ENCODE measurements at places on chromosomes 2 and 18. TPM values are rescaled to one million over a fixed set of nuclear protein-coding genes. Genes with fewer than 3 reads are reported as not detected.
A peak's percentile ranks its signal among the peaks of the same experiment; 100 is the strongest.

The RIT2 gene
- total RNA-seq, result not detected

The UGT1A3 gene
- total RNA-seq, result not detected

- DNase-seq, result no peak
Observed at GRCh38 chr2:200730960-200731359, 80.8 kb upstream of the BZW1 start.

DNA sequence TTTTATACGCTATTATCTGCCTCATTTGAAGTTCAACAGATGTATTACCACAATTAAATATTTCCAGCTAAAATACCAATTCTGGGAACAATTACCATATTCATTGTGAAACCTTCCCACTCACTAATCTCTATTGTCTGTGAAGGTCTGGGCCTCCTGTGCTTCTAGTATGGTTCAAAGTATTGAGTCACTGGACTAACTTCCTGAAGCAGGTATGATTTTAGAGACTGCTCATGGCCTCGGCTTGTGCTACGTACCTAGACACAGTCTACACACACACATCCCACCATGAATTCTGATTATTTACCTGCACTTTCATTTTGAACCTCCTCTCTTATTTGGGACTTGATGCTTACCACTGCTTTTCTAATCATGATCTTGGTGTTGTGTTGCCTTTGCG lies 180.7 kb upstream of the EPHA4 start:
- no peak for DNase-seq

The CD207 gene
- 0.41 TPM for total RNA-seq

- DNase-seq, result no peak
Observed at GRCh38 chr2:105885456-105885855, 140.7 kb downstream of the NCK2 start.

DNA sequence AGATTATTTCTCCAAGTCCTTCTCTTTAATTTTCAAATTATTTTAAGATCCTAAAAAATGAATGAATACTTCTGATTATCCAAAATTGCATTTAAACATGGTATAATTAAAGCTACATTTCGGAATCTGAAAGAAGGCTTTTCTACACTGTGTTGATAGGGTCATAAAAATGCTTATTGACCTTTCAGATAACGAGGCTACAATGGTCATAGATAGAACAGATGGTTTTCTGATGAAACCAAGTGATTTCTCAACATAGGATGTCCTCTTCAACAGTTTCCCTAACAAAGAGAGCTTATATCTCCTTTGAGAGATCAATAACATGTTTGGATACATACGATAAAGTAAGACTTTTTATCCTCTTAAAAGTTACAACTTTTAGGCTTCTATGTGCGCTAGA lies 201.1 kb downstream of the PTH2R start:
- no peak for DNase-seq

- DNase-seq, result no peak
Observed at GRCh38 chr2:60379684-60380083, 173.8 kb downstream of the BCL11A start.

DNA sequence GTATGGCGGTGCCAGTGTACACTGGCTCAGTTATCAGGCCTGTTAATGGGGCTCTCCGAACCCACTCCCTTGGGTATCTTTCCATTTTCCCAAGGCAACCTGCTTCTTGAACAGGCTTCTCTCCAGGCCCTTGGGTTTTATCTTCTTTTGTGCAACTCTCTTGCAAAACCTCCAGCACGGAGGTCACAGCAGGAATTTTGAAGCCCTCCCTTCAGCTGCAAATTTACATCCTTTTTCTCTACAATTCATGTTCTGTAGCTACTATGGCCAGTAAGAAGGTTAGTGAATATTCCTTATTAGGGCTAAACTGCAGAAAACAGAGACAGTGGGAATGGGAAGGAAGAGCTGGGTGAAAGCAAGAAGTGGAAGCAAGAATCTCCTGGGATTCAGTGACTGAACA lies 10.4 kb upstream of the NPAS2 start:
- no peak for DNase-seq

DNA sequence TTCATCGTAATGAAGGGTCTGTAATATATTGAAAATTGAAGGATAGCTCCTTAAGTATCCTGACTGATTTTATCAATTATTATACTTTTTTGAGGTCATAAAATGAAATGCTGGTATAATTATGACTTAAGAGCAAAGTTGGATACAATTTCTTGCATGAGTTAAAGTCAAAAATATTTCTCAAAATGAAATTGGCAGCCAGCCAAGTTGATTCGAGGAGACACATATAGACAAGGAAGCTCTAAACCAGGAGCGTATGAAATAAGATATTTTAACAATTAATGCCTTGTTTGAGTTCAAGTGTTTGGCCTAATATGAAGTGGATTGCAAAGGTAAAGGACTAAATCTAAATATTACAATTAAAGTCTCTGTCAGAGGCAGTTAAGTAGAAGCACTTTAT lies 260.4 kb upstream of the DSEL start:
- DNase-seq, result no peak

The SERPINB10 gene
- not detected for total RNA-seq

DNA sequence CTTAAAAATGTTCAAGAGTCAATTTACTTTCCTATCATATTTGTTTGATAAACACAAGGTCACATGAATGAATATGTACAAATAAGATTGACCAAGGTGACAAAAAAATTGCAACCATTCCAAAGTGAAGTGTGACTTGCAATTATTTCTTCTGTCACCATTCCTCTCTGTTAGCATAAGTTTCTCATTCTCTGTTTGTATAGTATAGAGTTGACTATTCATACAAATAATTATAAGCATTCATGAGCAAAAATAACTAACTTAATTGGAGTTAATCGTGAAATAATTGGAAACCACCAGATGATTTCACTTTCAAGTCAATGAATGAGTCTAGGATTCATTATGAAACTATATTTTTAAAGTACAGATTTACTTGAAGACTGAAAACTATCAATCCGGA lies 42.1 kb downstream of the PGAP1 start:
- DNase-seq, result no peak

- no peak for DNase-seq
Observed at GRCh38 chr18:59779979-59780378, 82.8 kb upstream of the CCBE1 start.

The G6PC2 gene
- not detected for total RNA-seq

The FIGN gene
- total RNA-seq, result 16.7 TPM

DNA sequence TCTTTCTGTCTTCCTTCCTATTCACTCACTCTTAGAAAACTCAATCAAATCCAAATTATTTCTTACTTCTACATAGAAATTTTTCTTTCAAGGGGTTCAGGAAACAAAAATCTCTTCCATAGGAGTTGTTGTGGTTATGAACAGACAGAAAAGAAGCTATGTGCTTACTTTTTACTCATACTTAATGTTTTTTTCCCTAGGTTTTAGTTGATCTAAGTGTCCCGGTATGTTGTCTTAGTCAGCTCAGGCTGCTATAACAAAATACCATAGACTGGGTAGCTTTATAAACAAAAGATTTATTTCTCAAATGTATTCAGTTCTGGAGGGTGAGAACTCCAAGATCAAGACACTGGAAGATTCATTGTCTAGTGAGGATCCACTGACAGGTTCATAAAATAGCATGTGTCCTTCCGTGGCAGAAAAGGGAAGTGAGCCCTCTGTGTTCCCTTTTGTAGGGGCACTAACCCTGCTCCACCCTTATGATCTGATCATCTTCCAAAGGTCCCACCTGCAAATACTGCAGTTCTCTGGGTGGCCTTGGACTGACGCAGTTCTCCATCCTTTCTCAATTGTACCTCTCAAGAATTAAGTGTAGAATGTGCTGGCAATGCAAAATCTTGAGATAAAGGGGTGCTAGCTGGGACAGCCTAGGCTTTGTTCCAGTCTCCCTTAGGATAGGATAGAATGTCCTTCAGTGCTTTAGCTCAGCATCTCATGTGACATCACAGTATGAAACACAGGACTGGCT lies 14.4 kb upstream of the VRK2 start:
- DNase-seq, result no peak

- DNase-seq, result no peak
Observed at GRCh38 chr2:212428681-212429478, 109.7 kb downstream of the ERBB4 start.

The MRPL30 gene
- total RNA-seq, result 39.3 TPM

DNA sequence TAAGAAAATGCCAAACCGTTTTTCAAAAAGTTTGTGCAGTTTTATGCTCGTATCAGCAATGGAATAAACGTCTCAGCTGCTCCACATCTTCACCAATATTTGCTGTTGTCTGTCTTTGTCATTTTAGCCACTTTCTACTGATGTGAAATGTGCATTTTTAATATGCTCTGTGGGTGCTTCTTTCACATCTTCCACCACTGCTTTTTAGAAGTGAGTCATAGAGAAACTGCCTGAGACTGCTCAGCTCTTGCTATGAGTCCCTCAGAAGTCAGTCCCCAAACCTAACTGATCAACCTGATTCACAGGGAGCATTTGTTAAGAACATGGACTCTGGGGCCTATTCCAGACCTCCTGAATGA lies 41.0 kb upstream of the EPC2 start:
- no peak for DNase-seq

GRCh38 chr2:6073191-6074088 lies 381.3 kb downstream of the SOX11 start:
- no peak for DNase-seq

DNA sequence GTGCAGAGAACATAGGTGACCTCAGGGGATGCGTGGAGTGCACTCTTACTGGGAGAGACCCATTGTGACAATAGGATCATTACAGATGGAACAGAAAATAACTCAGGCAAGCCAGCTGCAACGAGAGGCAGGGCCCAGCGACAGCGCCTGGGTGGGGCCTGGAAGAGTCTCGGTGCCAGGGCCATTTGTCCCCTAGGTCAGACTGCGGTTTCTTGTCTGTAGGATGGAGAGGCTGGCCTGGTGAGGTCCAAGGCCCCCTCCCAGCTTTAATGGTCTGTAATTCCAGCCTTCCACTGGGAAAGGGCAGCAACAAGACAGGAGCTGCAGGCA lies 208.6 kb upstream of the APCDD1 start:
- no peak for DNase-seq

DNA sequence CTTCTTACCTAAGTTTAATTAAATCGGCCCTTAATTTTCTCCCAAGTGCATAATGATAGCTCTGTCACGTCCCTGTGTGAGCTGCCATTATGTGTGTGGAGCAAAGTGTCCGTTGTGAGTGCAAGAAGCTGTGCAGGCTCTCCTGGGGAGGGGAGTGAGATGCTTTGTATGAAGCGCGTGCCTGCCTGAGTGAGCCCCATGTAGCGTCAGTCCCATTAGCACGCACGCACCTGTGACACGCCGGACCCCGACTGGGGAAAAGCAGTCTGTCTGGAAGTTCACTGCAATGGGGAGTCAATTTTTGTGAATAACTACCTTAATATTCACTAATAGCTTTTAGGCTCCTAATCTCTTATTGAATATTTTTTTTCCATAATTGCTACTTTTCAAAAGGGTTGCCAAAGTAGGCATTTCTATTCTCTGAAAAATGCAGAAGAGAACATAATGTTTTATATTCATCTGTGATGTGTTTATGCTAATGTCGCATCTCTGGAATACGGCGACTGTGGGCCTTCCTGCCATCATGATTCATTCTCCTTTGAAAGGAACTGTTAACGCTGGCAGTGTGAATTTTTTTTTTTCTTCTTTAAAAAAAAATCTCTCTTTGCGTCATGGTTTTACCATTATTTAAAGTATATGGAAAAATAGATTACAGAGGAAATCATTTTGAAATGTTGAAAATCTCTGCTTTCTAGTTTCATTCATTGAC lies 157.7 kb downstream of the COL4A4 start:
- peak; percentile 62 for DNase-seq

- no peak for DNase-seq
Observed at GRCh38 chr2:190519975-190520767, 14.4 kb downstream of the NEMP2 start.

The RAD51AP2 gene
- 0.11 TPM for total RNA-seq

The KIF5C gene
- 0.87 TPM for total RNA-seq

GRCh38 chr2:216960671-216961268 lies 100.9 kb upstream of the TNP1 start:
- no peak for DNase-seq

- DNase-seq, result no peak
Observed at GRCh38 chr2:46246790-46247189, 50.4 kb upstream of the EPAS1 start.

GRCh38 chr2:179268277-179268925 lies 3.8 kb upstream of the SESTD1 start:
- DNase-seq, result peak; percentile 57

DNA sequence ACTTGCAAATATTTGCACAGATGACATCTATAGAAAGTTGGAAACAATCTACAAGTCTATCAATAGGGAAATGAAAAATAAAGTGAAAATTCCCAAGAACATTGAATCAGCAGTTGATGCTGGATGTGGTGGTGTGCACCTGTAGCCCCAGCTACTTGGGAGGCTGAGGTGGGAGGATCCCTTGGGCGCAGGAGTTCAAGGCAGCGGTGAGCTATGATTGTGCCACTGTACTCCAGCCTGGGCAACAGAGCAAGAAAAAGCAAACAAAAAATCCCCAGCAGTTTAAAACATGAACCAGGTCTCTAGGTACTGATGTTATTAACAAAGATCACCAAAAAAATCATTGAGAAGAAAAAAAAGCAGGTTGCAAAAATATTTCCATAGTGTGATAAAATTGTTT lies 15.4 kb upstream of the NDUFV2 start:
- no peak for DNase-seq

- DNase-seq, result no peak
Observed at GRCh38 chr18:79552696-79553095, 126.9 kb upstream of the CTDP1 start.

- DNase-seq, result no peak
Observed at GRCh38 chr2:34308140-34308539, 709.0 kb upstream of the FAM98A start.

The RMC1 gene
- total RNA-seq, result 13.0 TPM

- peak; percentile 60 for DNase-seq
Observed at GRCh38 chr18:34222307-34223163, 2.2 kb downstream of the NOL4 start.

DNA sequence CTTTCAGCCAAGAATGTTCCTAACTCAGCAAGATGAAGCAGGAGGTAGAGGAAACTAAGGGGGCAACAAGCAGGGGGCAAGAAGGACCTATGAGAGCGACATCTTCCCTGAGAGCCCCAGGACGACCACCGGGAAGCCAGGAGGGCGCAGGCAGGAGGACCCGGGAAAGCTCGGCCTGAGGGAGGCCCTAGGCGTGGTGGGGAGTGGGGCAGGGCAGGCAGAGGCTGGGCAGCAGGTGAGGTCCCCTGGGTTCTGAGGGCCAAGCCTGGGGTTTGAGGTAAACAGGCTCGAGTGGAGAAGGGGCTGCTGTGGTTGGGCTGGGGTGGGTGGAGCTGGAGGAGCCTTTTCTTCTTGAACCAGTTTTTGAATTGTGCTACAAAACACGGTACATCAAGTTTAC lies 1.3 kb upstream of the ALPI start:
- no peak for DNase-seq

DNA sequence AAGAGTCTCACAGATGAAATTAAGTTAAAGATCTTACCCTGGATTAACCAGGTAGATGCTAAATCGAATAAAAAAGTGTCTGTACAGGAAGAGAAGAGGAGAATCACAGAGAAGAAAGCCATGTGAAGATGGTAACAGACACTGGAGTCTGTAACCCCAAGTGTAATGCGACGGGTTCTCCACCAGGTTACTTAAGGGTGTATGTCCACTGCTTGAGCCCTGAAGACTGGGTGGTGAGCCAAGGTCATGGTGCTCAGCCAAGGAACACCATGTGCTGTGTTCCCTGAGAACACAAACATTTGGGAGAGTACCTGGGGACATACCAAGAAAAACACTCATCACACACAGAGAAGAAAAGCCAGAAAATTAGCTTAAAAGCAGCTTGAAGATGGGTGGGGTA lies 8.2 kb upstream of the ACADL start:
- no peak for DNase-seq

Measured in Right ventricle myocardium inferior (tissue), 1 donor.